NCI-H526 treated with DMSO at 0.1 percent for 48 hours (cell line): ENCODE measurements at places on chromosomes 7 and 10.

DNA sequence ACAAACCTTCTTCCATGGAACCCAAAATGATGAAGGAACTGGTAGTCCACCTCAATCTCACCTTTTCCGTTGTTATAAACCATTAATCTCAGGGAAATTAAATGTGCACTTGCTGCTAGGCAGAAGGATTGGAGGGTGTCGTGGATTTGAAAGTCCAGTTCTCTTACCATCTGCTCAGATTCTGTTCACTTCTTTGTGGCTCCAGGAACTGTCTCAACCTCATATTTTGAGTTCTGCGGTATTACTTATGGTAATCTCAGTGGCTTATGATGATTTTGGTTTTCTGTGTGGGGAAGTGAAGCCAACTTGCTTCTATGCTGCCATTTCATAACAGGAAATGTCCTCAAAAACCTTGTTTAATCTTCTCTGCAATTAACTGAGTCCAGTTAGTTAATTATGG lies 136.4 kb downstream of the CDC14C start:
- DNase-seq: no peak

DNA sequence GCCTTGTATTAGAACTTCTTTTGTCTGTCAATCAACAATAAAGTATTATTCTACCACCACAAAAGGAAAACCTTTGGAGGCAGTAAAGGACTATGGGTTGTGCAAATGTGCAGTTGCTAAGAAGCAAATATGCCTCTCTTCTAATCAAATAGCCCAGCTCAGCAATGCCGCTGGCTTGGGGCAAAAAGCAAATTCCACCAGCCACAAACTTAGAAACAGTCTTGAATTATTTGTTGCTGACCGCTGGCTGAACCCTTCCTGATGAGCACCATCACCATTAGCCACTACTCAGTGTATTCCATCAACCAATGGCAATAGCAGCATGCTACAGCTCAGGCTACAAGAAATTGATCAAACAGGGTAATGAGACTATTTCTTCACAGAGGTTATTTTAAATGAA lies 51.0 kb downstream of the SKAP2 start:
- DNase-seq: no peak

GRCh38 chr7:94276027-94276426 lies 118.7 kb upstream of the COL1A2 start:
- no peak for DNase-seq

- peak; percentile 54 for DNase-seq
Measured at GRCh38 chr7:103988468-103989199, 824 bp downstream of the RELN start.

DNA sequence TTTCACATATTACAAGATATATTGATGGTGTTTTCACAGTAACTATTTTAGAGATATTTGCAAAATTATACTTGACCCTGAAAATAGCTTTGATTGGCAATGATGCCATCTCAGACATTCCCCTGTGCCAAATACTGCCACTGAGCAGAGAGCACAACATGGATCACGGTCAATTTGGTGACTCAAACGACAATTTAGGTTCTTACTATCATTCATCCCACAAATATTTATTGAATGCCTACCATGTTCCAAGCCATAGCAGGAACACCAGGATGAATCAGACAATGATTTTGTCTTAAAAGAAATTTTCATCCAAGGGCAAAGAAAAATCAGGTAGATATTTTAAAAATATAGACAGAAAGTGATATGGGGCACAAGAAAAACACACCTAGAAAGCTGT lies 153.2 kb upstream of the ADO start:
- no peak for DNase-seq

DNA sequence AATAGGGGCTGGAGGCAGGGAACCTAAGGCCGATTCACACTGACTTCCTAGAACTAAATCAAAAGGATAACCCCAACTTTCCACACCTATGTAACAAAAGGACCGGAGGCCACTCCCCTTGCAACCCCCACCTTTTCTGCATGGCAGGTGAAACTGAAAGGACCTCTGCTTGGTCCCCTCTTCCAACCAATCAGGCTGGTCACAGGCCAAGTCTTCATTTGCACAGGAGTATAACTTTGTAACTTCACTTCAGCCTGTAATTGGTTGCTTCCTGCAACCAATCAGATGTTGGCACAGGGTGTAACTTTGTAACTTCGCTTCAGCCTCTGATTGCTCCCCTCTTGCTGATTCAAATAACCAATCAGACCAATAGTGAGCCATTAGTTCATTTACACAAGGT lies 190.0 kb downstream of the FAM107B start:
- no peak for DNase-seq

GRCh38 chr7:2141651-2142050 lies 91.1 kb downstream of the MAD1L1 start:
- DNase-seq: no peak

DNA sequence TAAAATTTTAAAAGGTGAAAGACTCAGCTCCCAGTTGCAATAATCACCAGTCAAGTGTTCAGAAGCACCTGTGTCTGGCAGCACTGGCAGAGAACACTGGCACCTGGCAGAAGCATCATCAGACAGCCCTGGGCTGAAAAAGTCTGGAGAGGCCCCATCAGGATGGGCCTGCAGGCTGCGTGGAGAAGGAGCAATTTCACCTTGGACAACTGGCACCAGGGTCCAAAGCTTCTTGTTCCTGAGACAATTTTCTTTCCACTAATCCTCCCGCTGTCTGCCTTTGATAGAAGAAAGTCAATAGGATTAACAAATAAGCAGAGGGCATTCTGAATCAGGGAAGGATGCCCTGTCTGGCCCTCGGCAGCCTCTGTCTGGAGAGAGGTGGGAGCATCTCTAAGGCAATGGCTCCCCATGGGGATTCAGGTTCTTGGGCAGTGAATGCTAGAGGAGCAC lies 6.5 kb downstream of the COBL start:
- DNase-seq: no peak

DNA sequence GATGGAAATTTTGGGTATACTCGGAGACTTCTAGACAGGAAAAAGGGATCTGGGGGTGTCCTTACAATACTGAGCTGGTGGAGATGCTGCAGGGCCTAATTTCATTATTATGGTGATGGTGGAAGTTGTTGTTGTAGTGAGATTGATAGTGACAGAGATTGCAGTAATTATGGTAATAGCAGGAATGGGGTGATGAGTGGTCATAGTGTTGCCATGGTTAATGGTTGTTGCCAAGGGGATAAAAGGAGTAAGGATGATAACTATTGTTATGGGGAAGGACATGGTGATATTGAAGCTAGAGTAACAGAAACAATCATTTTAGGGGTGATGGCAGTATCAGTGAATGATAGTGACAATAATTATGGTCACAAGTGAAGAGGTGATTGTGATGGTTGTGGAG lies 27.1 kb upstream of the LBX1 start:
- no peak for DNase-seq

DNA sequence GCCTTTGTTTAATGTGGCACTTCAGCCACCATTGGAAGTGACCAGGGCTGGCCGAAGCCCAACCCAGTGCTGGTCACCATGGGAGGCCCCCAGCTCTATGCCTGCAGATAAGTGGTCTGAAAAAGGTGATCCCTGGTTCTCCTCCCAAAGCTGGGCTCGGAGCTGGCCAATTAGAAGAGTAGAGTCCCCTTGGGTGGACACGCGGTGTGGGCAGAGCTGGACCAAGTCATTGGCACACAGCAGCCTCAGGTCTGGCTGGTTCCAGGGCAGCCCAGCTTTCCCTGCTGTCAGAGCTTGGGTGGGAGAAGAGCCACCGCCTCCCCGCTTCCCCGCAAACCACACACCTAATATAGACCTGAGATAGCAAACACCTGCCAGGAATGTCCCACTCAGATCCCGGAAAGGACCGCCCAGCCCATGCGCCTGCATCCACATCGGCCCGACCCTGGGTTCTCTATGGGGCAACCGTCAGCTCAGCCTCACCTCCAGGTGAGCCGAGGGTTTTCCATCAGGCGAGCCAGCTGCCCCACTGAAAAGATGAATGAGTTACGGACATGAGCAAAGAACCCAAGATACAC lies 84.3 kb downstream of the TCERG1L start:
- DNase-seq: no peak

GRCh38 chr7:38795593-38795992 lies 113.4 kb downstream of the VPS41 start:
- DNase-seq: no peak

DNA sequence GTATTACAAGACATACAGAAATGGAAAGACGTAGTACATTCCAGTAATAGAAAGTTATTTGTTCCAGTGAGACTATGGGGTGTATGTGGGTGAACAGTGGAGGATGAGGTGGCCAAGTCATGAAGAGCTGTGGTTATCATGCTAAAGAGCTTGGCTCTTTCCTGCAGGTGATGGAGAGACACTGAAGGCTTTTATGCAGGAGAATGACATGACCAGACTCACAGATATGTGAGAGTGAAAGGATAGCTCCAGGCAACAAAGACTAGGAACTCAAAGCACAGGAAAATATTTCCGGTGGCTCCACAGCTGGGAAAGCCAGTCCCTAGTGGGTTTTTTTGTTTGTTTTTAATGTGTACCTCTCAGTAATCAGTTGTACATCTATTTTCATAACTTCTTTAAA lies 133.5 kb downstream of the TSPAN12 start:
- DNase-seq: no peak

GRCh38 chr7:38716397-38716796 lies 85.2 kb upstream of the AMPH start:
- no peak for DNase-seq

DNA sequence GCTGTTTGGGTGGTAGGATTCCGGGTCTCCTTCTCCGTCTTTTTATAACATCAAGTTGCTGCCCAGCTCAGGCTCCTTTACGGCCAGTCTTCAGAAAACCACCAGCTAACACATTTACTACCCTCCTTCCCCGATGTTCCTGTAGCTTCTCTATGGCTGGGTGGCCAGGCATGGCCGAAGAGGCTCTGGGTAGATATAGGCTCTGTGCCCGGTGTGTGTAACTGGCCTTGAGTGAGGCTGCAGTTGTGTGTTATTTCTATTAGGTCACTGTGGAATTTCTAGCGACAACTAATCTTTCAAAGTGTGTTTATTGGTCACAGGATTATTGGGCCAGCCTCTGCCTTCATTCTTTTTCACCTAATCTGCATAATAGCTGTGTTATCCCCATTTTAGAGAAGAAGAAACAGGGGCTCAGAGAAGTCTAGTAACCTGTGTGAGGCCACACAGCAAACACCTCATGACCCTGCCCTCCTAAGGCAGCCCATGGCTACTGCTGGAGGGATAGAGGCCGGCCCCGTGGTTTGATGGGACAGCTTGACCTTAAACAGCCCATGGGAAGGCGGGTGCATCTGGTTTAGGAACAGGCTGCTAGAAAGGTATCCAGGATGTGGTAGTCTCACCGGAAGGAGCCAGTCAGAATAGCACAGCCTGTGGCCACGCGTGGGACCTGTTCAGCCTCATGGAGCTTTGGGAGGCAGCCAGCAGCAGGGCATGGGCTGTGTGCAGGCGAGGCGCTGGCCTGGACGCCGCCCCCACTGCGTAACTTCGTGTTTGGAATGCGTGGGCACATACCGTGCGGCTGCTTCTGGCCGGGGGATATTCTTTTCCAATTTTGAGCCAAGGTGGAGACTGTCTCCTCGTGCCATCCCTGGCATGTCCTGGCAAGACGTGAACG lies 29.7 kb downstream of the HTRA1 start:
- no peak for DNase-seq

DNA sequence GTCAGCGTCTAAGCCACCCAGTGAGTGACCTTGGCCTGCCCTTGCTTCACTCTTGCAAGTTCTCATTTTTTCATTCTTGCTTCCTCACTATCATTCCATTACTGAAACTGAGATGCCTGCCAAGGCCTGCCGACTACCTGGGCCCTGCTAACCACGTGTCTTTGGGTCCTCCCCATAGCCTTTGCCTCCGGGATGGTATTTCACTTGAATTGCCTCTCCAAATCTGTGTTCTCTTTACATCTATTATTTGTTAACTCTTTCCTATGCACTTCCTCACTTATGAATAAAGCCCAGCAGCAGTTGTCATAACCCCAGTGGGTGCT lies 234.6 kb downstream of the SNX10 start:
- no peak for DNase-seq

GRCh38 chr7:135177028-135177696 lies 6.7 kb upstream of the CYREN start:
- DNase-seq: no peak

DNA sequence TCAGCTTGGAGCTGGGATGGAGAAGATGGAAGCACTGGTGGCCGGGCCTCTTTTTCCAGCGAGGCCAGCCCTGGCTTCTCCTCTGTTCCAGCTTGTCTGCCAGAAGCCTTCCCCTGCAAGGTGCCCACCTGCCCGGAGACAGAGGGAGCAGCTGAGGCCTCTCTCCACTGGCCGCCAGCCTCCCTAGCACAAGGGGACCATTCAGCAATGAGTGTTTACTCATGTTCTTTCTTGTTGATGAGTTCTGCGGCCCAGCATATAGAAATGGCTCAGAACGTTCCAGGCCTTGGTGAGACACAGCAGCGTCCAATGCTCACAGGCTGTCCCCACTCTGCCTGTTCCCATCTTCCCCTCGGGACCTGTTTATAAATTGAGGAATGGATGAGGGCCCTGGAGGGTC lies 47.3 kb downstream of the CHST3 start:
- no peak for DNase-seq

- DNase-seq: no peak
Measured at GRCh38 chr10:61472090-61472674, 19.0 kb upstream of the TMEM26 start.

- DNase-seq: peak; percentile 2
Measured at GRCh38 chr7:28573651-28574301, 161.5 kb downstream of the CREB5 start.

DNA sequence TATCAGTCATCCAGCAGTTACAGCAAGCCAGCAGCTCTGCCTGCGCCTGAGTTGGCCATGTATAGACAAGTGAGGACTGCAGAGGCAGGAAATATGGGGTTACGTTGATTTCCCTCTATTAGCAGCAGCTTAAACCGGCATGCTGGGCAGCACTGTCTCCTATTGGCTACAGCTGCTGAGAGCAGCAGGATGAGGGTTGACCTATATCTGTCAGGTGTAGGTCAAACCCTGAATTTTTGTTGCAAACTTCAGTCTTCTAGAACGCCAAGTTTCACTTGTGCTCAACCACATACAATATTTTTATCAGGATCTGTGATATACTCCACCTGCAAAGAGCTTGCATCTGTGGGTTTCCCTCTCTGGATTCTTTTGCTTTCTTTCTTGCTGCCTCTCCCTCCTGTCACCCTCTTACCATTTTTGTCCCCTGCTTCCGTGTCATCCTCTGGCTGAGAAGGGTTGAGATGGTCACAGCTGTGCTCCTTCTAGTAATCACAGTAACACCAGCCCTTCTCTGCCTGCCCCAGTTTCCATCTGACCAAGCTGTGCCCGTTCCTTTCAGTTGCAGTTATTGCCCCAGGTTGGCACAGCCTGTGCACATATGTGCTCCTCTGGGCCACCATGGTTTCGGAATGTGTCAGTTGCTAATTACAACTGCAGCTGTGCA lies 23.8 kb upstream of the GLCCI1 start:
- DNase-seq: no peak

DNA sequence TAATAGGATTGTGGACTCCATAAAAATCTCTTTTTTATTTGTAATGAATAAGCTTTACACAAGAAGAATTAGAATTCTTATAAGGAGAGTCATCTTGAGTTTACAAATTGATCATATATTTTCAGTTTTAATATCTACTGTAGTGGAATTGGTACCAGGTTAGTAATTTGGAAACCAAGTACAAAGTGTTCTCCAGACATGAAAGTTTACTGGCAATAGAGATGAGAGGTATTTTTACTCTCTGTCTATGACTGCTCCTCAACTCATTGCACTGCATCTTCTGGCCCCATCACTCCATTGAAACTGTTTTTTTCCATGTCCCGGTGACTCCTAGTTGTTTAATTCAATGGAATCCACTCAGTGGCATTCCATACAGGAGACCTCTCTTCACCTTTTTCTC lies 164.5 kb upstream of the SMIM30 start:
- no peak for DNase-seq

GRCh38 chr7:142711196-142711595 lies 38.1 kb upstream of the PRSS1 start:
- DNase-seq: no peak
